Thyroid gland (tissue), 4 donors: ENCODE measurements at places on chromosomes 1 and 21. TPM values are rescaled to one million over a fixed set of nuclear protein-coding genes. Genes with fewer than 3 reads are reported as not detected.

Gene OTUD7B
- 22.8 TPM for total RNA-seq

Gene IL12RB2
- total RNA-seq: 0.45 TPM

Gene FAM131C
- 1.3 TPM for total RNA-seq

Gene GJA9
- not detected for total RNA-seq

GRCh38 chr1:84758968-84759491 lies 68.8 kb upstream of the SSX2IP start:
- DNase-seq: no peak

- DNase-seq: no peak
Observed at GRCh38 chr1:1564268-1564667, 10.4 kb downstream of the SSU72 start.

- no peak for DNase-seq
Observed at GRCh38 chr1:30005972-30006619, 717.3 kb downstream of the MATN1 start.

- no peak for DNase-seq
Observed at GRCh38 chr1:33092438-33092837, 11.5 kb downstream of the AZIN2 start.
